Smooth muscle cell of the brain vasculature (primary cell): ENCODE measurements at places on chromosomes 6 and 20.
A peak's percentile ranks its signal among the peaks of the same experiment; 100 is the strongest.

GRCh38 chr20:63932606-63933160 is 23.5 kb downstream of the UCKL1 start:
- DNase-seq: no peak

DNA sequence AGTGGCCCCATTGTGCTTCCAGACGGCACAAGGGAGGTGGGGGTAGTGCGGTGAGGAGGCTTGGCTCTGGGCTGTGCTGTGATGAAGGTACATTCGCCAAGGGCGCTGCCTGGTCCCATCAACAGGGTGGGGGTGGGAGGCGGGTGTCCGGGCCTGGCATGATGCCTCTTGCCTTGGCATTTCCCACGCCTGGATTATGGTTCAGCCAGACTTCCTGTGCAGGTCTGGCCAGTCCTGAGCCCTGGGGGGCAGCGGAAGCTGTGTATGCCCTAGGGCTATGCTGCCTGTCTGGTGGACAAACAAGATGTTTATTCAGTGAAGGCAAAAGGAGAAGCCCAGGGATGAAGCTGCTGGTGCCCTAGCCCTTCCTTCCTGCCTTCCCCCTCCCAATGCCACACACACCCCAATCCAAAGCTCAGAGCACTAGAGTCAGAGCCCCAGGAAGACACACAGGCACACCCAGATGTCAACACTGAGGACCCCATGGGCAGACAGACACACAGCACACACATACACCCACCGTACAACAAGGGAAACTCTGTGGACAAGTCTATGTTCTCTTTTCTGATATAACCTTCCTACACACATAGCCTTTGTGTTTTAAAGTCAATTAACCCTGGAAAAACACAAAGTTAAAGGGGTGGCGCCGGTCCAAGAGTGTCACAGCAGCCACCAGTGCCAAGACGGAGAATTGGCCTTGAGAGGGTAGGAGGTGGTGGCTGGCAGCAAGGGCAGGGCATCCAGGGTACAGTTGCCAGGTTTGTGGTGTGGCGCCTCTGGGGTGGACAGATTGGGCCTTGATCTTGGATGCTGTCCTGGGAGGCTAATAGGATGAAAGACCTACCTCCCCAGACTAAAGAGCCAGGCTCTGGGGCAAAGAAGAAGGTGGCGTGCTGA is 54.7 kb upstream of the SAYSD1 start:
- no peak for DNase-seq

DNA sequence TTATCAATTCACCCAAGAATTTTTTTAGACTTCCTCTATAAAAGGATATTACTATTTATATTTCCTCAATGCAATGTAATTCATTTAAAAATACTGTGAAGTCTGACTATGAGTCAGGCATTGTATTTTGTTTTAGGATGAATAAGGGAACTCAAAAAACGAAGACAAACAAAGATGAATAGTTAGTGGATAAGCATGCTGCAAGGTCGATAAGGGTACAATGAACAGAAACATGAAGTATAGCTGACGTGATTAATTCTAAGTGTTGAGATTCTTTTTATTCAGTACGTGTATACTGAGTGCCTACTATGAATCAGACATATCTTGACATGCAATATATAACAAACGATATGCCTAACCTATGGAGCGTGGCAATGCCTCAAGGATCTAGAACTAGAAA is 105.4 kb downstream of the PDE10A start:
- no peak for DNase-seq

DNA sequence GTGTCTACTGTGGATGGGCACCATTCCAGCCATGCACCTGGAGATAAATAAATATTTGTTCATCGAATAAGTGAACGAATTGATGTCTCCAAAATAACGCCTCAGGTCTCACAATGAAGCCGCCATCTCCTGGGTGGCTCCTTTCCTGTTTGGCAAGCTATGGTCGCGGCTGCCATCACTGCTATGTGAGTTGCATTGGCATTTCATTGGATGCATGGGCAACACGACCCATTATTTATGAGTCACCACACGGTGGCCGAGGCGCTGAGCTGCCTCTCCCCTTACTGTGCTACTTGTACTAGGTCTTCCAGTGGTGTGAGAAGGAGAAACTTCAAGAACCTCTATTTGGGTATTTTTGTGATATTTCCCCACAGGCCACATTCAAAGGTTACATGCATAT is 21.3 kb upstream of the PDE10A start:
- no peak for DNase-seq

DNA sequence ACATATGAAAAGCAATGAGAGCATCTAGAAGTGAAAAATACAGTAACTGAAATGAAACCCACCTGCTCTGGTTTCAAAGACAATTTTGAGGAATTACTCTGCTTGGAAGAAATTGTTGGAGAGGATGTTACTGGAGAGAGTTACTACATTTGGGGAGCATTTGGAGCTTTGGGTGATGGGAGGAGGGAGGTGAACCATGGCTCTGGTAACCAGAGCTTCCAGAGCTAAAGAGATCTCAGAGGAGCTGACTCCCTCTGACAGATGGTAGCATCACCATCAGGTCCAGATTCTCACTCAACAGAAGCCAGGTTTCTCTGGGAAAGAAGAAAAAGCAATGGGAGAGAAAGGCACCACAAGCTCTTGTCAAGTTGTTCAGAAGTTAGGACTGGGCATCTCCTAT is 42.2 kb upstream of the SMAP1 start:
- DNase-seq: no peak

- DNase-seq: no peak
These were observed 110.9 kb downstream of the EYA4 start for GRCh38 chr6:133352046-133352445.

- DNase-seq: no peak
These were observed 51.2 kb downstream of the SLC22A23 start for GRCh38 chr6:3405679-3406078.

- DNase-seq: no peak
These were observed 12.8 kb upstream of the DSTN start for GRCh38 chr20:17556837-17557674.

GRCh38 chr6:152160346-152160745 is 352.9 kb downstream of the ESR1 start:
- no peak for DNase-seq

GRCh38 chr6:145213614-145214013 is 521.7 kb downstream of the EPM2A start:
- DNase-seq: no peak

- no peak for DNase-seq
These were observed 347.3 kb upstream of the CNR1 start for GRCh38 chr6:88513471-88513870.

DNA sequence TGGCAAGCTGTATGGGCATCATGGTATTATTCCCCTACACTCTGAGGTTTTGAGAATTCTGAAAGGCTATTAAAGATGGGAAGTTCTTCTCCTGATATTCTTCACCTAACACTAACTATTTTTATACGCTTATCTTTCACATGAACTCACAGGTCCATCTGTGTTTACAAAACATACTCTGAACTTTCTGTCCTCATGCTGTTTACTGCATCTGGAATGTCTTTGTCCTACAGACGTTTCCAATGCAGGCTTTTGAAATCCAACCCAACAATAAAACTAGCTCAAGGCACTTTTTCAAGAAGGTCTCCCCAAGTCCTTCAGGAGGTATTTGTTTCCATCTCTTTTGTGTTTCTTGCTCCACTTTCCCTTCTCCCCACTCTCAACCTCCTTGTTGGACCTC is 60.5 kb upstream of the MLIP start:
- DNase-seq: no peak

GRCh38 chr6:159114569-159114968 is 54.6 kb upstream of the FNDC1 start:
- DNase-seq: no peak

DNA sequence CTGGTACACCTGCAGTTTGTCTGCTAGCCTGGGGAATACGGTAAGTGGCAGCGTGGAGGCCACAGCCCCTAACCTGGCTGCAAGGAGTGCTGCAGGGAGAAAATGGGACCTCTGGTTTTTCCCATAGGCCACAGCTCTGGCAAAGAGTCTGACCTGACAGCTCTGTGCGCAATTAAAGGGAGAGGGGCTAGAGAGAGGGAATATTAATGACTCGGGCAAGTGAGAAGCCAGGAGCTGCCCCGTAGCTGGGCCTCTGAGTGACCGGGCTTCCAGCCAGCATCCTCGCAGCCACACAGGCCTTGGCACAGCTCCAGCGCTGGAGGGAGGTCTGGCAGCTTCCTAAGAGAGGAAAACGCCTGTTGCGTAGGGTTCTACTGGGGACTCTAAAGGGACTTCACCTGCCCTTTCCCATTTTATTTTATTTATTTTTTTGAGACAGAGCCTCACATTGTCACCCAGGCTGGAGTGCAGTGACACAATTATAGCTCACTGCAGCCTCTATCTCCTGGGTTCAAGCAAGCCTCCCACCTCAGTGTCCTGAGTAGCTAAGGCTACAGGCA is 18.2 kb upstream of the OCSTAMP start:
- peak; percentile 65 for DNase-seq

GRCh38 chr6:4858194-4859015 is 82.2 kb downstream of the CDYL start:
- no peak for DNase-seq

DNA sequence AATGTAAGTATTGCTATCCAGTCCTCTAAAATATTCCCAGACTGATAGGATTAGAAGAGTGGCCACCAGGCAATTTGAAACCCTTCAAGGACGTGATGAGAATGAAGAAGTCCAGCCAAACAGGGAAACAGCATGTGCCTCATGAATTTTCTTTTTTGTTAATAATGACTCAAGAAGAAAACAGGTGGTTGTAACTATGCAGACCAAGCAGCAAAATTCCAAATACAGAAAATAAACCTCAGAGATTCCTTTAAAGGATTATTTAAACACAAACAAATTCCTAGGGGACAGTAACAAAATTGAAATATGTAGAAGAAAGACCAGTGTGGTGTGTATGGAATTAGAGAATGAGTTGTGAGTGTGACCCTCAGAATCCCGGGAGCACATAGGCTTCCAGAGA is 239.2 kb downstream of the KCNQ5 start:
- DNase-seq: no peak

- DNase-seq: no peak
These were observed 5.8 kb upstream of the ATXN1 start for GRCh38 chr6:16766836-16767745.

DNA sequence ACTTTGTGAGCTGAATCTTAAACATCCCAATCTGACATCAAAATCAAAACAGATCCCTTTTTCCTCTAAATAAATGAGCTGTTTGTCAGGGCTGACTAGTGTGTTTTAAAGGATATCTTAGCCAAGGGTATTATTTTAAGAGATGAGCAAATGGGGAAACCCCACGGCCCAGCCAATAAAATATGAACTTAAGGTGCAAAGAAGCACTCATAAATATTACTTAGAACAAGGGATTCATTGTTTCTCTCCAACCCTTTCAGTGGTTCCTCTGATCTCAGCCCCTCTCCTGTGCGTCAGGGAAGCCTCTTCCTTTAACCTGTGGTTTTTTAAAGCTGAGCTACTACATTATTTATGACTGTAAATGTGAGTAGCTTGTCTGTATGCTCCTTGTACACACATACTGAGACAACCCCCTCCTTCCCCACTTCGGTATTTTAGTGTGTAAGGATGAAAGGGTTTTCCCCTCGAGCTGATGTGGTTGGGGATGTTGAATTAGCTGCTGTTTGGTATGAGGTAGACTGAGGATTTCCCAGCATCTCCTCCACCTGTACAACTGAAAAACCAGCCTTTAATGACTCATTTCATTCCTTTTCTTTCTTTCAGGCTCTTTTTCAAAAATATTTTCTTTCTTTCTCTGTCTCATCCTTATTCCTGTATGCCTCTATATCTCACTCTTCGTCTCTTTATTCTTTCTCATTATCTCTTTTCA is 6.5 kb downstream of the BMP5 start:
- DNase-seq: no peak

GRCh38 chr6:693723-694009 is 727 bp upstream of the EXOC2 start:
- no peak for DNase-seq
